SW 1271 (cell line): ENCODE measurements at places on chromosomes 2 and 18.

GRCh38 chr2:105688946-105689345 is 55.8 kb upstream of the NCK2 start:
- no peak for DNase-seq

DNA sequence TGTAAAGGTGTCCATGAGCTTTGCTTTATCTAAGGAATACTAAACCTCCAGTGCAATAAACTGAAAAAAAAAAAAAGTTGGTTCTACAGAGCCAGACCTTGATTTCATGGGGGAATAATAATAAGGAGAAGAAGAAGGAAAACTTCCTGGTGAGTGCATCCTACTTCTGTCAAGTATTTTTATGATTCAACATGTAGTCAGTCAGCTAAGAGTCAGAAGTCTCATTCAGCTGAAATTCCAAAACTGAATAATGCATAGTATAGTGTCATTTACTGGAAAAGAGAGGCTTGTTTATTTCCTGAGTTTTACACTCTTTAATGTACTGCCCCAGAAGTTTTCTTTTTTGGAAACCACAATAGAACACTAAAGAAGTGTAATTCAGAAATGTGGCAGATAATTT is 77.8 kb upstream of the TACR1 start:
- no peak for DNase-seq

DNA sequence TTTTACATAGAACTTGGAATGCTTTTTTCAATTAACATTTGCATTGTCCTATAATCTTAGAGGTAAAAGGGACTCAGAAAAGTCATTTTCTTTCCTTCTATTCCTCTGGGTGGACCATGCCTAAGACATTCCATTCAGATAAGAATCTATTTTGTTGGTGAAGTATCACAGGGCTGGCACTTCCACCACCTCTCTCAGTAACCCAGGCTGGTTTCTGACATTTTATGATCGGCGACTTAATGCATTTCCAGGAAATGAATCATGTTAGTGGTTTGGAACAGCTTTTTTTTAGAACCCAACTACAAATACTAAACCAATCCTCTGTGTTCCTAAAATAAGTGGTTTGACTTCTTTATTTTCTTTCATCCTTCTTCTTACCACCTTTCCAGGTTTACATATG is 27.0 kb downstream of the GAD1 start:
- no peak for DNase-seq

DNA sequence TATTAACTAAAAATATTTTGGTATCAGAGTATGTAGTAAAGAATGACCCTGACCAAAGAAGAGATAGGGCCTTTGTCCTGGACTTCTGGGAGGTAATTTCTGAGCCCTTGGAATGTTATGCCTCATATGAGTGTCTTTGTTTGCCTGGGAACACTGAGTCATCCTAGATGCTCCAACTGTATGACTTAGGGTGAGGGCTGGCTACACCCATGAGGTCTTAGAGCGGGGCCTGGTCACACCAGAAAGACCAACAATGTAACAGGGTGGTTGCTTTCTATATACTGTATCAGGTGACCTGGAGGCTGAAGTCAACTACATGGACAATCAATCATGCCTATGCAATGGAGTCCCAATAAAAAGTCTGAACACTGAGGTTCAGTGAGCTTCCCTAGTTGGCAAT is 253.1 kb downstream of the MBD2 start:
- DNase-seq = no peak

GRCh38 chr18:68822926-68823325 is 25.0 kb downstream of the CCDC102B start:
- DNase-seq = no peak

DNA sequence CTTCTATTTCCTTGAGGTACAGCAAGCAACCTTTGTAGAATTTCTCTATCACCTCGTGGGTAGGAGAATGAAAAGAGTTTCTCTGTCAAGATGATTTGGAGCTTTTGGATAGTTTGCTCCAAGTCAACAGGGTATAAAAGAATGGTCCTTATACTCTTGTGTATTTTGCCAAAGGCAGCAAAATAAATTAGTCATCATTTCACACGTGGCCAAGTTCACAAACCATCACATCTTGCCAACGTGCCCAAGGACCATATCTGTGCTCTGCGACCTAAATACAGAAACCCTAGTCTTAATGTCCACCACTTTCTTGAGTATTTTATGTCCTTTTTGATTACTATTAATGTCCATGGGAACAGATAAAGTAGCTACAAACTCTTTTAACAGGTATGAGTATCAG is 262.9 kb downstream of the AFF3 start:
- DNase-seq = no peak

DNA sequence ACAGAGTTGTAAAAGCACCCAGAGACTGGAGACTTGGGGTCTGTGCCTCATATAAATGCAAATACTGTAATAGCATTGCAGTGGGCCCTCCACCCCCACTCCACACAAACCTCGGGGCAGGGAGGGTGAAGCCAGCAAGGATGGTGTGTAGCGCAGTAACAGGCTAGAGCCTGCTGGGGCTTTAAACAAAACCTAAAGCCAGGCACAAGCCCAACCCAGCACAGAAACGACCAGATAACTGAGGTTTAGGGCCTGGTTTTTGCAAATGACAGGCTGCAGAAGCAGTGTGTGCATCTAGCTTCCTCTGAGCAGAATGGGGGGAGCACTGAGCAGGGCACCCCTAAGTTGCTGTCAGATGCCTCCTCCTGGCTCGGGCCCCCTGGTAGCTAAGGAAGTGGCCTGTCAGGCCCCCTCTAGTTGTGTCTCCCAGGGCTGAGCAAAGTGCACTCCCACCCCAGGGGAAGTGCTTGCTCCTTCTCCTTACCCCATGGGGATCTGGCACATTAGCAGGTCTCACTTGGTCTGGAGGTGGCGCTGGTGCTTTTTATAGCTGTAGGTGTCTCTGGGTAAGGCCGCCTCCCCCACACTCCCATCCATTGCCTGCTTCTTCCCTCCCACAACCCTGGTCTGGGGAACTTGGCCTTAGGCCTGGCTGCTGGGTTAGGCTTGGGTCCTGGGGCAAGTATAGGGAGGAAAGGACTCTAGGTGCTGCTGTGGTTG is 135.1 kb downstream of the CELF4 start:
- DNase-seq = no peak

GRCh38 chr2:15926252-15926651 is 14.1 kb upstream of the MYCN start:
- DNase-seq = no peak

GRCh38 chr18:60421356-60422118 is 49.0 kb upstream of the MC4R start:
- DNase-seq = no peak

GRCh38 chr2:16722677-16723076 is 57.0 kb upstream of the CYRIA start:
- DNase-seq = no peak

DNA sequence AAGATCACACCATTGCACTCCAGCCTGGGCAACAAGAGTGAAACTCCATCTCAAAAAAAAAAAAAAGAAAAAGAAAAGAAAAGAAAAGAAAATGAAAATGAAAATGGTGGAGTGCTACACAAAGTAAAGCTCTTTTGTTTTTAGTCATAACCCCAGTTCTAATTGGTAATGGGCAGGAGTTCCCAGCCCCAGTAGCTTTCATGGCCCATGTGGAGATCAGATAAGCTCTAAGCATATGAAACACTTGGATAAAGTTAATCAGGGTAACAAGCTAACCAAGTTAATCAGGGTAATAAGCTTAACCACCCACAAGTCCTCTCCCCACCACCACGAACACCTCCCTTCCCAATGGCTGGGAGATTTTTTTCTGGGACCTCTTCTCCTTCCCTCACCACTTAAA is 240.8 kb downstream of the BCL11A start:
- no peak for DNase-seq

DNA sequence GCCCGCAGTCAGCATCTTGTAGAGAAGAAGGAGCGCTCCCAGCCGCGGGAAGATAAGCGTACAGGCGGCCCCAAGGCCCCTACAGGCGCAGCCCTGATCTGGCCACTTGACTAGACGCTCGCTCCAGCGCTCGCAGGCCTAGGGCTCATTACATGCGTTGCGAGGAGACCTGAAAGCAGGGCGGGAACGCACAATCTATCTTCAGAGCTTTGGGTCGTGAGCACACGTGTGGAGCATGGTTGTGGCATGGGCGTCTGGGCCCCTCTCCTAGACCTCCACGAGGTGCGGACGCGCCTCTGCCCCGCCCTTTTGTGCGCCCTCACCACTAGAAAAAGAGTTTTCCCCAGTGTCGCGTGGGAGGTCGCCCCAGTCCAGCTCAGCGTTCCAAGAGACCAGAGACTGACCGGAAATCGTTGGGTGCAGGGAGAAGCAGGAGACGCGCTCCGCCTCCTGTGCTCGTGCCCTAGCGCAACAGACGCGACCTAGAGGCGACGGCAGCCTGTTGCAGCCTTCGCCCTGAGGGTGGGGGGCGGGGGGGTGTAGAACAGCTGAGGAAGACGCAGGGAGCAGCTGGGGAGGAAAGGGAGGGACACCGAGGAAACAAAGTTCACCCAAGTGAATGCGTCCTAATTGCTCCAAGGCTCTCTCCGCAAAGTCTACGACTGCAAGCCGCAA is 12.6 kb downstream of the NR4A2 start:
- no peak for DNase-seq

GRCh38 chr2:9473985-9474360 is 378 bp upstream of the IAH1 start:
- no peak for DNase-seq

DNA sequence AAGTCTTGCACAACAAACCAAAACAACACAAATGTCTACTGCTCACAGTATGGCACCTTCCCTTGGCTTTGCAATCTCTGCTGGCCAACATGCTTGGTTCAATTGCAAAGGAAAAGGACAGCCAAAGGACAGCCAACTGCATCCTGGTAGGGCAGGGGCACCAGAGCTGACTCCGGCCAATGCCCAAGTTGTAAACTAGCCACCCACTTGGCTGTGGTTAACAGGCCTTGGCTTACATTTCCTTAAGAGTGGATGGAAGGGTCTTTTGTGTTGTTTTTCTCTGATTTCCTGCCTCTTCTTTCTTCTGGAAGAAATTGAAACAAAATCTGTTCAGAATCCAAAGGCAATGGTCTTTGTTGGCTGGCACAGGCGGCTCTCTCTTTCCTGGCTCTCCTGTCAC is 119.1 kb upstream of the TRIB2 start:
- DNase-seq = no peak

DNA sequence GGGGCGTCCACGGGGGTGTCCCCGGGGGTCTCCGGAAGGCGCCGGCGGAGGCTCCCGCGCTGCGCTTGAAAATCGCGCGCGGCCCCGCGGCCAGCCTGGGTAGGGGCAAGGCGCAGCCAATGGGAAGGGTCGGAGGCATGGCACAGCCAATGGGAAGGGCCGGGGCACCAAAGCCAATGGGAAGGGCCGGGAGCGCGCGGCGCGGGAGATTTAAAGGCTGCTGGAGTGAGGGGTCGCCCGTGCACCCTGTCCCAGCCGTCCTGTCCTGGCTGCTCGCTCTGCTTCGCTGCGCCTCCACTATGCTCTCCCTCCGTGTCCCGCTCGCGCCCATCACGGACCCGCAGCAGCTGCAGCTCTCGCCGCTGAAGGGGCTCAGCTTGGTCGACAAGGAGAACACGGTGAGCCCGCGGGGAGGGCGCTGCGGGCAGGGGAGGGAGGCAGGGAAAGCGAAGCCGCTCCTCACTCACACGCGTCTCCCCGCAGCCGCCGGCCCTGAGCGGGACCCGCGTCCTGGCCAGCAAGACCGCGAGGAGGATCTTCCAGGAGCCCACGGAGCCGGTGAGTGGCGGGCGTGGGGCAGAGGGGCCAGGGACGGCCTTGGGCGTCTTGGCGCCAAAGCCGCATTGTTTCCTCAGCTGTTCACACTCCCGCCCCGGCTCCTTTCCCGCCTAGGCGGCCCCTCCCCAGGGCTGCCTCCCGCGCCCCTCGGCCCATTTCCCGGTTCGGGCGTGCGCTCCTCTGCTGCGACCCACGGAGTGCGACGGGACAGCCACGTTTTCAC is at the start of gene RRM2:
Gene RRM2, plus strand, starts transcription at position 240 of the 781 bp plus-strand sequence. Its CDS starts 60 bp downstream, at position 300.
- DNase-seq = peak; percentile 79

GRCh38 chr2:39128919-39129391 is 8.1 kb upstream of the SOS1 start:
- no peak for DNase-seq

DNA sequence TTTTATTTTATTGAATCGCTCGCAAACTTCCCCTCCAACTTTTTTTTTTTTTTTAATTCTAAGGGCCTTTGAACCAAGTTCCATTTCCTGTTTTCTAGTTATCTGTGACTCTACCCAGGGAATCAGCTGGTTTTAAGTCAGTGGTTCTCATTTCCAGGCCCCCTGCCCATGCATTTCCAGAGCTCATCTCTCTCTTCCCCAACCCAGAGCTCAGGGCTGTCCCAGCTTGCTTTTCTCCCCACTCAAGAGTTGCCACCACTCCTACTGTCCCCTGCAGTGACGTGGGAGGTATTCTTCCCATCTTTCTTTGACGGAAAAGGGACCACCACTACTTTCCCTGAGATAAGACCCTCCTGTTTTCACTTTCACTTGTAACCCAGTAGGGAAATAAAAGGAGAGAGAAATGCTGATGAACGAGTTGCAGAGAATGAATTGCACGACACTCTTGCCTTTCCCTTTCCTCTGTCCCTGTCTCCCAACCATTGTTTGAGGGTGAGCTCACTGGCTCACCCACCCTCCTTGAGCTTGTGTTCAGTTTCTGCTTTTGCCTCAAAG is 42.1 kb downstream of the TET3 start:
- DNase-seq = no peak

- no peak for DNase-seq
Measured at GRCh38 chr2:8872821-8873432, 35.5 kb upstream of the KIDINS220 start.

DNA sequence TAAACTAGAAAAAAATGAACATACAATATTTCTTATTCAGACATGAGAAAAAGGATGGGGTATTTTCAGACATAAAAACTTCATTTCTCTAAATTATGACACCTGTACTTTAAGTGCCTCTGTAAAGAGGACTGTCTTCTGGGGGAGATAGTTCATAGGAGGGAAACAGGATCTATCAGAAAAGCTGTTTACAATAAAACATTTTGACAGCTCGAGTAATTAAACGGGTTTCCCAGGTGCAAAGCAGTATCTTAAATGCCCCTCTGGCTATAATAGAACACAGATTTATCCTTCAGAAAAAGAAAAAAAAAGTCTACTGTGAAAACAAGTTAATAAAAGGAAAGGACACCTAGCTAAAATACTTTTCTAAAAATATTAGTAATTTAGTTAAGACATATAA is 311.4 kb upstream of the UBE2E3 start:
- DNase-seq = no peak
